Activated T-cell treated with anti-CD3 and anti-CD28 coated beads for 24 hours (primary cell): ENCODE measurements at places on chromosomes 7 and 10.

GRCh38 chr7:87159538-87159937 is 7.3 kb downstream of the DMTF1 start:
- no peak for DNase-seq

DNA sequence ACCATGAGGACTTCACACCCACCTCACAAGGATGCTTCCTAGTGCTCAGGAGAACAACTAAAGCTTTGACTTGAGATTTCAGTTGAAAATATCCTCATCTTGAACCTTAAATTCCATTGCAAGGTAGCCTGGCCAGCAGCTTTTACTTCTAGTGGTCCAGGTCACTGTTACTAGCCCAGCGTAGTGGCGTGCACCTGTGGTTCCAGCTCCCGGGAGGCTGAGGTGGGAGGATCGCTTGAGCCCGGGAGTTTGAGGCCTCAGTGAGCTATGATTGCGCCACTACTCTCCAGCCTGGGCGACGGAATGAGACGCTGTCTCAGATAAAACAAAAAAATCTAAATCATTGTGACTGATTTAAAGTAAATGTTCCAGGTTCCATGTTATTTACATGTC is 28.3 kb upstream of the PRKAR1B start:
- DNase-seq: no peak

DNA sequence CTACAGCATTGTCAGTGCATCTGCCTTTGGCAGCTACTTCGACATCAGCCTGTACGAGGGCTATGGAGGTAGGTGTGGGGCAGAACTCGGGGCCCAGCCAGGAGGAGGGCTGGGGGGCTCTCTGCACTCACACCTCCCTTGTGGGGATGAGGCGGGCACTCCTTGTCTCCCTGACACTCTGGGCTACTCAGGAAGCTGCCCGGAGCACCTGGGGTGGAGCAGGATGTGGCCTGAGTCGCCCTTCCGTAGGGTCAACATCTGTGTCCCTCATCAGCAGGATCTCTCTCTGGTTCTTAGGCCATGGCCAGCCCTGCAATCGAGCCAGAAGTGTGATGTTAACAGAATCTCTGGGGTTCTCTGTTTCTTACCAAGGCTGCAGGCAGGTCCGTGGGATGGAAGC is 40.2 kb downstream of the C10orf105 start:
- no peak for DNase-seq

GRCh38 chr10:125014836-125015355 is 73.0 kb downstream of the ZRANB1 start:
- DNase-seq: no peak

DNA sequence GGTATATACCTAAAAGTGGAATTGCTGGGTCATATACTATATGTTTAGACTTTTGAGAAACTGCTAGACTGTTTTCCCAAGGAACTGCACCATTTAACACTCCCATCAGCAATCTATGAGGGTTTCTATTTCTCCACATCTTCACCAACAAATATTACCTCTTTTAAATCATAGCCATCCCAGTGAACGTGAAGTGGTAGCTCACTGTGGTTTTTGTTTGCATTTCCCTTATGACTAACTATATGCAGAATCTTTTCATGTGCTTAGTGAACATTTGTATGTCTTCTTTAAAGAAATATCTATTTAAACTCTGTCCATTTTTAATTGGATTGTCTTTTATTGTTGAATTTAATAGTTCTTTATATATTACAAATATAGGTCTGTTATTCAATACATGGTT is 115.8 kb upstream of the SEC61G start:
- no peak for DNase-seq

DNA sequence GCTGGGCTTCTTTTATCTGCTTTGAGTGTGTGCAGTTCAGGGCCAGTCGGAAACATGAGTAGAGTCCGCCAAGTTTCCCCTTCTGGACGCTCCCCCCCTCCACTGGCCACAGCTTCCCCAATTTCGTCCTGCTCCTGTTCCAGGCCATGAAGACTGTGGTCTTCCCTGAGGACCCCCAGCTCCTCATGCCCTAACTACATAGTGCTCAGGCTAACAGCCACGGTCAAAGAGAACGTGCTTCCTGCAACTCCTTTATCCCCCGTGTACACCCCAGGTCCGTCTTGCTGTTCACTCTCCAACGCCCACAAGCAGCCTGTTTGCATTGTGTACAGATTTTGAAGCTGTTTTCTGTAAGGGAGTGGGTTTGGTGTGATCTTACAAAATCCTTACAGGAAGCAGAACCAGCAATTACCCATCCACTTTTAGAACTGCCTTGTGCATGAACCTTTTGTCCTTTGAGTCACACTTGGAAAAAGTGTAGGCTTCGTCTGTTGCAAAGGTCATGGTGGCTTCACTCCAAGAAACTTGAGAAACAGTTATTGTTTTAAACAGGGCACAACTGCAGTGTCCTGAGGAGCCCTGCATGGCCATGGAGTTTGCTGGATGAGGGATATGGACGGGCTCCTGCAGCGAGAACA is 77.0 kb upstream of the FAM20C start:
- DNase-seq: no peak

- no peak for DNase-seq
Observed at GRCh38 chr7:28230261-28230660, 49.7 kb upstream of the JAZF1 start.

- no peak for DNase-seq
Observed at GRCh38 chr10:116270126-116270770, 2.8 kb downstream of the GFRA1 start.

DNA sequence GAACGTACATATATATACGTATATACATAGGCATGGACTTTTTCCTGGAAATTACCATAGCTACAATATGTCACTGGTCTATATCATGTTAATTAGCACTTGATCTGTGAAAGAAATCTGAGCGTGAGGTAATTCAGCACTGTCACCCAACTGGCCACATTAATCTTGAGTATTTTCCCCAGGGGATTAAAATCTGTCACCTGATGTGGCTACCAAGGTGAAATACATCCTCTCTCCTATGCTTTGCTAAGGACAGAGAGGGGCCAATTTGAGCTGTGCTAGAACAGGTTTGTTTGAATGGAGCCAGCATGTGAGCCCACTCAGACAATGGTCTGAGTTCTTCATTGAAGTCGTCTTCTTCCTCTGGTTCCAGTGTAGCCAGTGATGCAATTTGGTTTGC is 33.3 kb downstream of the CYCS start:
- DNase-seq: no peak

GRCh38 chr10:70830164-70830563 is 14.4 kb downstream of the SGPL1 start:
- DNase-seq: no peak

DNA sequence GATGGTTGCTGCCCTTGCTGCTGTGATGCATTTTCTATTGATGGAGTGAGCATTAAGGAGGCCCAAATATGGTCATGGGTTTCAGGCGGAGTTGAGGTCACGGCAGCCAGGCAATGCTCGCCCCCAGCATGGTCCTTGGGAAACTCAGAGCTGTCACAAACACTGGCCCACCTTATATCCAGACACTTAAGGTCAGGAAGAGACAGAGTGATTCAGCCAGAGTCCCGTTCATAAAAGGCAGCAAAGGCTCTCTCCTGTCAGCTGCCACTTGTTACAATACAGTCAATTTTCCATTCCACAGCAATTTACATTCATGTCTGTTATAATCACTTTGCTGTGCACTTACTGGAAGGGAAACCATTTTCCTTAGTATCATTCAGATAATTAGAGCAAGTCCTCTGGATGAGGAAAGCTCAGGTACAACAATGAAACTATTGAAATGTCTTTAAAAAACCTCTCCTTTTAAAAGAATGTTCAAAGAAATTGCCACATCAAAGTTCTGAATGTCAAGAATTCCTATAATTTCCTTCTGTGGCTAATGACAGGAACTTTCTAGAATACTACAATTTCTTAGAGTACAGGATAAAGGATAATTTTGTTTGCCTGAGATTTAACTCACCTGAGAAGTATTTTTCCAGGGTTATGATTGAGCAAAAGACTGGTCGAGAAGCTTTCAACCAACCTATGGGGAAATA is 14.8 kb upstream of the ANKRD1 start:
- DNase-seq: no peak

DNA sequence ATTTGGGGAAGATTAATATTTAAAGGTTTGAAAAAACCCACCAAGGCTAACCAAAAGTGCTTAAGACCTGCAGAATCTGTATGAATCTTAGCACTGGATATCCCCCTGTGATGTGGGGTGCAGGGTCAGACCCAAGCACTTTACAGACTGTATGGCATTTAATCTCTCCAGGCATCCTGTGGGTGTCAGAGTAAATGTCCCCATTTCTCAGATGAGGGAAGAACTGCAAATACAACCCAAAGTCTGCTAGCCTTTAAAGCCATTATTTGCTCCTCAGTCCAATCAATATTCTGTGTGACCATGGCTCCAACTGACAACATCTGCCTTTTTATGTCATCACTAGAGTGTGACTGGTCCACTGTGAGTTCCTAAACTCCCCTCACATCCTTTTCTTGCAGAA is 10.0 kb upstream of the MBL2 start:
- DNase-seq: no peak

DNA sequence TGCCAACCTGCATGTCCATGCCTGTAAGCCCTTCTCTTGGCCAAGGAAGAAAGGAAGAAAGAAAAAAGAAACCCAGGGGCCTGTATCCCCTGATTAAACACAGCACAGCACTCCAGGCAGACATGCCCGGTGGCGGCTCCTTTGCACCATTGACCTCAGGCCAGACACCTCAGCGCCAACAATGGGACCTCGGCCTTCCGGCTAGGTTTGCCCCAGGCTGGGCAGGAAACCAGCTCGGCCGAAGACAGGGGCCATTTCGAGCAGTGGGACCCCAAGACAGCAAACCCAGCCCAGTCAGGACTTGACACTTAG is 2.8 kb downstream of the HOXA10 start:
- no peak for DNase-seq

DNA sequence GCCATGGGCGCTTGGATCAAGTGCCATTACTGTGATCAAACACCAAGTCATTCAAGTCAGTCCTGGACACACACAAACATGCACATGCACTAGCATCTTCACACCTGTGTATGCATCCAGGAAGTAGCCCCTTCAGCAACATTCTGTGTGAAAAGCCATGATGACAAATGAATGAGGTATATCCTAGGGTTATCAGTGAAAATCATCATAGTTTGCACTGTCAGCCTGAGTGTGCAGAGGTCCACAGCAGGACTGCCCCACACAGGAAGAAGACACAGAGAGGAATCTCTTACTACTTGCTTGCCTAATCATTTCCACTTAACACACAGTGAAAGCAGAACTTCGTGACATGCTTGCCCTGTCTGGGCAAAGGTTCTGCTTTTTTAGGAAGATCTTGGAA is 184.0 kb upstream of the ADO start:
- DNase-seq: no peak

DNA sequence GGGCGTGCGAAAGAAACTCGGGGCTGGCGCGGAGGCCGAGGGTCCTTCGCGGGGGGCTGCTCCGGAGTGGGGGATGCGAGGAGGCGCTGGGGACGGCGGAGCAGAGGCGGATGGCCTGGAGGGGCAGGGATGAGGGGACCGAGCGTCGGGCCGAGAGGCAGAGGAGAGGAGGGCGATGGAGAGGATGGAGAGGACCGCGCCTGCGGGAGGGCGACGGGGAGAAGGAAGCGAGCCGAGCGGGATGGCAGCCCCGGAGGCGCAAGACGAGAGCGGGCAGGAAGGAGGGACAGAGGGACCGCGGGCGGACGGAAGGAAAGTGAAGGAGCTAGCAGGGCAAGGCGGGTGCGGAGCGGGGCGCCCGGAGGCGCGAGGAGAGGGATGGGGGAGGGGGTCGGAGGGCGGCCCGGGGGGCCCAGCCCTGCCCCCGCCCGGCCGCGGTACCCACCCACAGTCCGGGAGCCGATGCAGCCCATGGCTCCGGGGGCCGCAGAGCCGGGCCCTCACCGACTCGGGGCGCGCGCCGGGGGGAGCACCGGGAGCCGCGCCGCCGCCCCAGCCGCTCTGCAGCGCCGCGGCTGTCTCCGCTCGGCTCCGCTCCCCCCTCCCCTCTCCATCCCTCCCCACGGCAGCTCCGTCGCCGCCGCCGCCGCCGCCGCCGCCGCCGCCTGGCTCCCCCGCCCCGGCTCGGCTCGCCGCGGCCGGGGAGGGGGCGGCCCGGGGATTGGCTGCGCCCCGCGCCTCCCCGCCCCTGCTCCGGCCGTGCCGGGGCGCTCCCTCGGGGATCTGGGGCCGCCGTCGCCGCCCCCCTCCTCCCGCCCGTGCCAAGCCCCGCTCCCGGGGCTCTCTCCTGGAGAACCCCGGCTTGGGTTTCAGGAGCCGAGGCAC is at the start of gene FAM131B:
Gene FAM131B (minus strand): TSS at position 583 of the 885 bp plus-strand sequence. CDS start 110 bp downstream, at position 473.
- no peak for DNase-seq

DNA sequence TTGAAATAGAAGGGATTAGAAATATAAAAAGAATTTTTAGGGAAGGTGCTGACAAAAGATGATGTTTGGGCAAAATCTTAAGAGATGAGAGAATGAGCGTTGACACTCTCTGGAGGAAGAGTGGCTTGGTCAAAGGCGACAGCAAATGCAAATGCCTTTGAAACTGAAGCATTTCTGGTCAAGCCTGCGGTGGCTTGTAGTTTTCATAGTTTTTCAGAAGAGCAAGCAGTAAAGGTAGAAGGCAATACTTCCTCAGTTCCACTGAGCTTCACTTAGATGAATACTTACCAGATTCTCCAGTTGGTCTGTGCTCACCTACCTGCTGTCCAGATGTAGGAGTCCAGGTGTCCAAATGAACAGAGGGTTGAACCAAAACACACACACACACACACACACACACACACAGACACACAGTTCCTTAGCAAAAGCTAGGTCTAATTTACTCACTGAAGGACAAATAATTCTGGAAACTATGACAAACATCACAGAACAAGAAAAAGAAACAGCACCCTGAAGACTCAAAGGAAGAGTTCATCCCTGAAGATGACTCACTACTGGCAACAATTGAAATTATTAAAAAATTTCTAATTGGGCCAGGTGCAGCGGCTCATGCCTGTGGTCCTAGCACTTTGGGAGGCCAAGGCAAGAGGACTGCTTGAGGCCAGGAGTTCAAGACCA is 12.1 kb upstream of the STK17A start:
- no peak for DNase-seq
